Heart left ventricle (tissue), 16 donors: ENCODE measurements at places on chromosomes 1 and 21. TPM values are rescaled to one million over a fixed set of nuclear protein-coding genes. Genes with fewer than 3 reads are reported as not detected.

The FCRL5 gene
- total RNA-seq = not detected

The SEMA4A gene
- 0.75 TPM for total RNA-seq

The ATP1A4 gene
- 1.3 TPM for total RNA-seq

The AIM2 gene
- not detected for total RNA-seq

The PLPPR4 gene
- total RNA-seq = 0.20 TPM

GRCh38 chr1:2226525-2227345 is 1.4 kb upstream of the SKI start:
- peak; percentile 29 for DNase-seq

DNA sequence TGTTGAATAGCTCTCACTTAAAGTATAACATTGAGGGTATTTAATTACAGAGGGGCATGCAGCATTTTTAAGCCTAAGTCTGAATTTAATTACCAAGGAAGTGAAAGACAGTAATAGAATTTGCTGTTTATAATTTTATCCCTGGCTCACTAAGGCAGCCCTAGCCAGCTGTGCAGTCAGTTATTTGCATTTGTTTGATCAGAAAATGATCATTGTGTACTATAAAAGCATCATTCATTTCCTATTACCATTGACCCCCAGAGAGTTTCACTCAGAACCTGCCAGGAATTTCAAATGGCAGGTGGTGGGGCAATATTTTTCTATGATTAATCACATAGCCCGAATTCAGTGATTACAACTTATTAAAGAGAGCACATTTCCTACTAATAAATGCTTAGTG is 277.1 kb upstream of the KAZN start:
- no peak for DNase-seq

- no peak for DNase-seq
Measured at GRCh38 chr1:169289016-169289415, 78.6 kb downstream of the NME7 start.

DNA sequence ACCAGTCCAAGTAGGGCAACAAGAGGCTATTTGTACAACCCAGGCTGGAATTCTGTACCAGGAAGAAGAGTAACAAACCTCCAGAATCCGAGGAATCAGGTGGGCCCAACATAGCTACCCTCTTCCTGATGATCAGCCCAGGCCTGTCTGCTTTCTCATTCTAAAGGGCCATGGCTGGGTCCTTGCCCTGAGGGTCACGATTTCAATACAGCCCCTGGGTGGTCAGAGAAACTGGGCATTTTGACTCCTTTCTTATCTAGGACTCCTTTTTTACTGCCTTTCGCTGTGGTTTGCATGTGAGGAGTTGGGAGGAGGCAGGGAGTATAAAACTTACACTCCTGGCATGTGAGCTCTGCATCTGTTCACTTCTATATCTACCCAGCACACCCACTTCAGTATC is 164.9 kb upstream of the COA6 start:
- DNase-seq = no peak

- peak; percentile 25 for DNase-seq
Measured at GRCh38 chr1:198902655-198903054, 263.8 kb downstream of the PTPRC start.

DNA sequence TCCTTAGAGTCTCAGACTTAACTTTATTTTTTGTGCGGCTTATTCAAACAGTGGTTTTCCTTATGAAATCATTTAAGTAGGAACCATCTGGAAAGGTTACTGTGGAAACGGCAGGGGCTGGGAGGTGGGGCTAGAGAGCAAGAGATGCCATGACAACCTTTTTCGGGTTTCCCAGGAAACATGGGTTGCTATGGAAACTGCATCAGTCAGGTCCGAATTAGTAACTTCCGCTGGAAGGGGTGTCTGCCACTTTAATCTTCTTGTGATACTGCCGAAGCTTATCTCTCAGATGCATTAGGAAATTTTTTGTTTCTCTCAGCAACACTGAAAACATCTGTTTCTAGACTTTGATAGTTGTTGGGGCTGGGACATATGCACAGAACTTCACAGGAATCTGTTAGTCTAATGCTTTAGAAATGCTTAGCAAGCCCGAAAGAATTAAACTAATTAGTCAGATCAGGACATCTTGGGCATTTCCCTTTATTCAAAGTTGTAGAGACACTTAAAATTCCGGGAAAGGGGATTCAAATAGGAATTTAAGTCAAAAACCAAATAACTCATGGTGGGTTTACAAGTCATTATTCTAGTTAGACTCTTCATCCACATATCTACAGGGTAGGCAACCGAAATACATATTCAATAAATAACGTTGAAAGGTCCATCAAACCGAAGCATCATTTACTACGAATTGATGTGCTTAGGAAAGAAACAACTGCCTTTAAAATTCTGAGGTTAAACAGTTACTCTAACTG is 2.6 kb downstream of the KCNA3 start:
- DNase-seq = no peak
